ENCODE measurements at places on chromosomes 6 and 20.

DNA sequence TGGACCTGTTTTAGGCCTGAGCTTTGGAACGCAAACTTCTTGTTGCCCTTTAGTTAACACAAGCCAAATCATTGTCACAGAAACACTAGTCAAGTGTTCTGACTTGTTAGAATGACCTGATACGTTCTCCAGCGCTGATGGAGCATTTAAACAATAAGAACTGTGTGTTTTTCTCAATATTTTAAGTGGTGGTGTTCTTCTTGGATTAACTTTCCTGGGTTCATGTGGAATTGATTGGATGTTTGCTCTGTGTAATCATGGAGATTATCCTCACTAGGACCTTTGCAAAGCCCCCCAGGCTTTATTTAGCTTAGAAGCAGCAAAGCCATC, 1.6 kb downstream of the LRRC1 start:
- DNase-seq: no peak

GRCh38 chr6:89184344-89184743, 32.8 kb downstream of the GABRR1 start:
- DNase-seq: no peak

- no peak for DNase-seq
These were observed 49.7 kb downstream of the TOP1 start for GRCh38 chr20:41078329-41078728.

DNA sequence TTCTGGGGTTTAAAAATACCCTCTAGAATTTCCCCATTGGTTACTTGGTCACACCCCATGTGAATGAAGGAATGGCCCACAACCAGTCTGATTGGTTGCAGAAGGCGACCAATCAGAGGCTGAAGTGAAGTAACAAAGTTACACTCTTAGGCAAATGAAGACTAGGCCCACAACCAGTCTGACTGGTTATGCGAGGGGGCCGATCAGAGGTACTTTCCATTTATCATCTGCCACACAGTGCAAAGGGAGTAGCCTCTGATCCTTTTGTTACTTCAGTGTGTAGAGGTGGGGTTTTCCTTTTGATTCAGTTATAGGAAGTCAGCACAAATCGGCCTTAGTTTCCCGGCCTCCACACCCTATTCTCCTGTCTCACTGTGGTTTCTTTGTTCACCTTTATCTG, 61.2 kb upstream of the SGK1 start:
- no peak for DNase-seq

DNA sequence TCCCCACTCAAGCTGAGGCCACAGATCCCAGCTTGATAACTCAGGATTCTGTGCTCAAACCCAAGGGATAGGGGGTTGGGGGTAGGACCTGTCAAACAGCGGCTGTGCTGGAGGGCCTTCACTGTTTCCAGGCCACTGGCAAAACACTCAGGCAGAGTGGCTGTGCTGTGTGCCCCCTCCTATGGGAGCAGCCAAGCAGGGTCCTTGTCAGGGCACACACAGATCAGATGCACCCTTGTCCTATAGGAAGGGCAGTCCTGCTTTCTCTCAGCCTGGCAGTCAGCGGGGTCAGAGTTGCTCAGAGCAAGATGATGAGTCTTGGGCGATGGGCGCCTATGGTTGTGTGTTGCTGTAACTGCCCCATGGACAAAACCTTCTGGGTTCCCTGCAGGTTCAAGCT, 554.8 kb downstream of the TBC1D32 start:
- no peak for DNase-seq

- DNase-seq: no peak
These were observed 142.2 kb upstream of the ARID1B start for GRCh38 chr6:156634951-156635371.

DNA sequence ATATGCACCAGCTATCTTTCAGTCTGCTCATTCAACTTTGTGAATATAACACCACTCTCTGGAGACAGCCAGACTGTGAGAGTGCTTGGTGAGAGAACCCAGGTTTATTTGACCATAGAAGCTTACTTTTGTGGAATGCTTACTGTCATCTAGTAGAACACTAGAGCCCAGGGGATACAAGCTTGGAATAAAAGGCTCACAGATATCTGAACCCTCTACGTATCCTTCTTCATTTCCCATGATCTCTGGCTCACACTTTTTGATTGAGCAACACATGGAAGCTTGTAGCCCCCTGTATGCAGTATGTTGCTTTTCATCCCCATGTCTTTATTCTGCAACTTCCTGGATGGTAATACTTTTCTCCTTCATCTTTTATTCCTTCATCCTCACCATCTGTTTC, 835.3 kb upstream of the CITED2 start:
- no peak for DNase-seq

DNA sequence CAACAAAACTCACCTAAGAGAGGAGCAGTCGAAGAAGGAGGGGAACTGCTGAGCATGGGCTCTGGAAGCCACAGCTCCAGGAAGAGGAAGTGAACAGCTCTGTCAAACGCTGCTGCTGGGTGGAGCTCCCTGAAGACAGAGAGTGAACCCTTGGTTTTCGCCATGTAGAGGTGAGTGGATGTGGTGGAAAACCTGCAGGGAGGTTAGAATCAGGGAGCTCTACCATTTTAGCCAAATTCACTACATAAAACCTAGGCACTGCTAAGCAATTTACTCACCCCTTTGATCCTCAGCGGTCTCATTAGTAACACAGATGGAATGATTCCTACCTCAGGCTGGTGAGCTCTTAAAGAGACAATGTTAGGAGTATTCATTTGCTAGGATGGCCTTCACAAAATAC, 19.4 kb upstream of the TFAP2A start:
- no peak for DNase-seq

DNA sequence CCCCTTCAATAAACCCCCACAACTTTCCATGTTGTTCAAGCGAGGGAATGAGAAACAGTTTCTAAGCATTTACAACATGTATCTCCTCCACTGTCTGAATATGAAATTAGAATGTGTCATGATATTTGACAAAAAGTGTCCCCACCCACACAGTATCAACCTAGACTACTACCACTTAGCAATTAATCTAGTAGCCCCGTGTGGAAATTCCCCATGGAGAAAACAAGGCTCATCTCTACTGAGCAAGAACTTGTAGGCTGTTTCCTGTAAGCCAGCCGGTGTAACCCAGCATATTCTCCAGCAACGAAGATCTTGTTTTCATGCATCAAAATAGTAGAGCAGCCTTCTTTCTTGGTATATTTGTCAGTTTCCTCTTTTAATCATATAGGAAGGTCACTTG, 115.0 kb downstream of the IRF4 start:
- DNase-seq: no peak

- no peak for DNase-seq
These were observed 132.0 kb upstream of the RNF24 start for GRCh38 chr20:4147319-4147718.

DNA sequence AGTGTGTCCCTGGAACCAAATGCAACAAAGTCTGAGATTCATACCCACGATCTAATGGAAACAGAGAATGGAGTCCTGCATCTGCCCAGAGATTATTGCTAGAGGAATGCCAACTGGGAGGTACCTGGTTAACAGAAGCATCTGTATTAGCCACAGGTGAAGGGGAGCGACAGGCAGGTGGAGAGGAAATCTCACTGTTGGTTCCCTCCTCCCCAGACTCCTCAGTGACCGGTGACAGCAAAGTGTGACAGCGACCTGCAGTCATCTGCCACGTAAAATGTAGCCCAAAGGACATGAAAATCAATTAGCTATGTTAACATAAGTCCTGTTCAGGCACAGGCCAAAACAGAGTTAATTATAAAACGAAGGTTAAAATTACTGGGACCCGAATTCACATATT, 336.6 kb downstream of the SYNE1 start:
- DNase-seq: no peak

DNA sequence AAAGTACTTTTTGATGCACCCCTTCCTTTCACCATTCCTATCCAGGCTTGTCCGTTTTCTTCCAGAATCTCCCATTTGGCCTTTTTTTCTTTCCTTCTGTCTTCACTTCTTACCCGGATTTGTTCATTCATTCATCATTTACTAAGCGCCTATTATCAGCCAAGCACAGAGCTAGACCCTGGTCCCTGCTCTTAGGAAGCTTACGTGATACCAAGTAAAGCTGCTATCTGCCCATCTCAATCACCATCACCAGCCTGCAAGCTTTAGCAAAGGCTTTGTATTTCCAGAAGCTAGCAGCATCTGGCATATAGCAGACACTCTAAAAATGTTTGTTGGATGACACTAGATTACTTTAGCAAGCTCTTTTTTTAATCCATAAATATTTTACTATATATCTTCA, 4.8 kb downstream of the NDRG3 start:
- DNase-seq: no peak

- no peak for DNase-seq
These were observed 7.4 kb downstream of the IBTK start for GRCh38 chr6:82240186-82240585.

DNA sequence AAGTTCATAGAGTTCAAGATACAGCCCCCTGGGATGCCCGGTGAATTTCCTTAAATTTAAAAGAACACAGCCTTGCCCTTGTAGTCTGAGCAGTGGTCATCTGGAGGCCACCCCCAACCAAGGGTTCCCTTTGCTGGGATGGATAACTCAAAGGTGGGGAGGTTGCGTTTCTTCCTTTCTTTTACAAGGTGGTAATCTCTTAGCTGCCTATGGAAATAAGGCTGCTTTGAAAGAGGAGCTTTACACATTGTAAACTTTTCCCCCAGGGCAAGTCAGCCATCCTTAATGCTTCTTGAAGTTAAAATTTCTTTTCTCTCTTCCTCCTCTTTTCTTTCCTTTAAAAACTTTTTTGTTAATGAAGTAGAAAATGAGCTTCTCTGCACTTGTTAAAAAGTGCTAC, 71.2 kb upstream of the PRDM1 start:
- no peak for DNase-seq

DNA sequence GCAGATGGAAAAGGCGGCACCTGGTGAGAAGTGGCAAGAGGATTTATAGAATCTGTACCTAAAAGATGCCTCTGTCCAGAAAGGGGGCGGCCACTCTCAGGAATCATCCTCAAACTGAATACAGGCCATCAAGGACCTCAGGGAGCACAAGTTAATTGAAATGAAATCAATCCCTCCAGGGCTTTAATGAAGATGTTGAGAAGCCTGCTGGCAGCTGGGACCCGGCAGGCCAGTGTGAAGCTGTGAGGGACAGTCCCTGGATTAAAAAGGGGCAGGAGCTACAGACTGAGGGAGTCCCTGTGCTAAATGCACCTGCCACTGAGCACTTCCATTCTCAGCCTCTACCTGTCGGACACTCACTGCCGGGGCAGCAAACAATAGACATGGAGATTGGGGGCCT, 107.7 kb upstream of the GGTLC1 start:
- no peak for DNase-seq

- DNase-seq: no peak
These were observed 51.3 kb downstream of the PTPN1 start for GRCh38 chr20:50561379-50562078.

DNA sequence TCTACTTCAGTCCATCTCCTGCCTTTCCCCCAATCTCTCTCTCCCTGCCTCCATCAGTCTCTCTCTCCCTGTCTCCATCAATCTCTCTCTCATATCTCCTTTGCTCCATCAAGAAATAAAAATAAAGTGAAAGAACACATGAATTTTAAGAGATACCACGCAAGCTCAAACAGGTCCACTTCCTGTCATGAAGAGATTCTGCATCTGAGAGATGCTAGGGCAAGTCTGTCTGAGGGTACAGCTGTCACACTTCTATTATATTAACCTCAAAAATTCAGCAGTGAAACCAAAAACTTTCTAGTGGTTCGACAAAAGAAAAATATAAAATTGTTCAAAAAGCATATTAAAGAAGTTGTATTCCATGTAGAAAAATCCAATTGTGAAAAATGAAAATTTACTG, 296.8 kb upstream of the RSPO3 start:
- DNase-seq: no peak

DNA sequence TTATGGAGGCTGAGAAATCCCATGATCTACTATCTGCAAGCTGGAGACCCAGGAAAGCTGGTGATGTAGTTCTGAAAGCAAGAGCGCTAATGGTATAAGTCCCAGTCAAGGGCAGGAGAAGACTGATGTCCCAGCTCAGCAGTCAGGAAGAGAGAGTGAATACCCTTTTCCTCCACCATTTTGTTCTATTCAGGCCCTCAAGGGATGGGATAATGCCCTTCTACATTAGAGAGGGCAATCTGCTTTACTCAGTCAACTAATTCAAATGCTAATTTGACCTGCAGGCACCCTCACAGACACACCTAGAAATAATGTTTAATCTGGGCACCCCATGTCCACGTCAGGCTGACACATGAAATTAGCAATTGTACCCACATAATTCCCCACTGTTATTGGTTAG, 10.8 kb upstream of the FYN start:
- no peak for DNase-seq

DNA sequence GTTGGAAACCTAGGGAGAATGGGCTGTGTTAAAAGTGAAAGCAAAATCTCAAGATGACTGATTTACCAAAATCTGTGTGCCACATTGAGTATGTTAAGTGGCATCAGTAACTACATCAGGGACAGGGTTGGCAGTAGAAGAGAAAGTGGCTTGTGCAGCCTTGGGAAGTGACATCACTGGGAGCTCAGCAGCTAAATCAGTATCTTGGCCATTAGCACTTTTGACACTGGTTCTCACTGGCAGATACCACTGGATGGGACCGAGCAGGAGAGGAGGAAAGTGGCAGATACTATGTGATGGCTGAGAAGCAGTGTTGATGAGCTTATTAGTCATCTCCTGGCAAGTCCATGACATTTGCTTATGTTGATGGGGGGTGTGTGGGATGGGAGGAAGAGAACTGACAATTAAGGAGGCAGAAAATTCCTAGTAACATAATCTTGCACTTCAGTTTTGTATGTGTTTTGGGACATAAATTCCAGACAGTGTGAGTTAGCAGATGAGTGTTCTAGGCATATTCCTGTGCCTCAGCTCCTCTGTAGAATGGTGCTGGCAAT, 322.2 kb downstream of the SOX4 start:
- no peak for DNase-seq

GRCh38 chr6:111553580-111553979, 52.1 kb downstream of the TRAF3IP2 start:
- no peak for DNase-seq

GRCh38 chr6:63346217-63346835, 26.5 kb upstream of the LGSN start:
- DNase-seq: no peak

GRCh38 chr6:170152989-170153388, 137.9 kb downstream of the DLL1 start:
- DNase-seq: no peak

- no peak for DNase-seq
These were observed 117.6 kb upstream of the TMEM170B start for GRCh38 chr6:11419763-11420453.

- no peak for DNase-seq
These were observed 26.4 kb upstream of the PTGIS start for GRCh38 chr20:49594143-49594930.
